Immature natural killer cell (primary cell): ENCODE measurements at places on chromosomes 12 and 14.

DNA sequence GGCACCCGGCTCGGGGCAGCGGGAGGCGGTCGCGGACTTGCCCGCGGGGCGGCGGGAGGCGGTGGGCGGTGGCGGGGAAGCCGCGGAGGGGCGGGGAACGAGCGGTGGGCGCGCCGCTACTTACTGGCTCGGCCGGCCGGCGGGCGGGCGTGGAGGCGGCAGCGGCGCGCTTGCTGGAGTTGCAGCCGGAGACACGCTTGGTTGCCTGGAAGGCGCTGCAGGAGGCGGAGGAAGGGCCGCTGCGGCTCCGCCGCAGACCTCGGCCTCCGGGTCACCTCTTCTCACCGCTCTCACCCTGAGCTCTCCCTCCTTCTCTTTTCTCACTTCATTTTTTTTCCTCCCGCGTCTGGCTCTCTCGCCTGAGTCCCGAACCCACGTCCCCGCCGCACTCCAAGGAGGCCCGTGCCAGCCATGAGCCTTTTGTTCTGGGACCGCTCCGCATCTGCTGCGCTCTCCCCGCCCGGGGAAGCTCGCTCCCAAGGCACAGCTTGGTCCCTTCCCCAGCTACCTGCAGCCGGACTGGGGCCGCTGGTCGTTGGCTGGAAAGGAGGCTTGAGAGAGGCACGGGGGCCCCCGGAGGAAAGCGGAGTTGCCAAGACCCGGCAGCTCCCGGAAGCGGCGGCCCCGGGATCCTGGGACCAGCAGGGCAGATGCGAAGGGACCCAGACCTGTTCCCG lies 592 bp upstream of the KCNK10 start:
- H3K36me3 ChIP-seq, result no peaks in the 10 kb centered on the region
- H3K4me3 ChIP-seq, result no peak overlapping the region
- H3K27ac ChIP-seq, result no peak overlapping the region
- peaks cover 30% of the 10 kb centered on the region for H3K27me3 ChIP-seq

DNA sequence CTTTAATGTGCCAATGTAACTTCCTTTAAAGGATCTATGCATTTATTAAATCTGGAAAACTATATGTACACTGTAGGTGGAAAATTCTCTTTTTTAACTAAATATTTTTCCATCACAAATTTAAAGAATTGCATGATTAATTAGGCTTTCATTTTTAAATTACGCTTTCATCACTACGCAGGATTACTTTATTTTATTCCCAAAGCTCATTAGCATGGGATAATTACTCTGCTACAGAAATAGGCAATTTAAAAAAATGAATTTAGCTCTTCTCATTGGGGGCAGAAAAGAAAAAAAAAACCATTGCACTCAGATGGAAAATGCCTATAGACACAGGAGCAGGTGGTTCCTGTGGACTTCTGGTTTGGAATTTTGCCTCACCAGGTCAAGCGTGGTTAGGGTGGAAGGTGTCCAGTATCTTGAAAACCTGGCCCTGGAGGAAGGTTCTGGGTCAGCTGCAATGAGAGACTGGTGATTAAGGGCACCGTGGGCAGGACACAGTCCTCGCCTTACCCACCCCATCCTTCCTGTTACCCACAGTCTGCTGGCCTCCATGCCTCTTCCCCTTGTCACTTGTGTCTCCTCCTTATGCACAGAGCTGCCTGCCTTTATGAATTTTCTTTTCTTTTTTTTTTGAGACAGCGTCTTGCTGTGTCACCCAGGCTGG lies 17.3 kb upstream of the RIN3 start:
- H3K27ac ChIP-seq, result no peak overlapping the region
- H3K36me3 ChIP-seq, result no peaks in the 10 kb centered on the region
- H3K27me3 ChIP-seq, result peaks cover 2% of the 10 kb centered on the region
- no peak for DNase-seq
- H3K4me3 ChIP-seq, result peak overlapping the region; percentile 38

- no peaks in the 10 kb centered on the region for H3K27me3 ChIP-seq
- DNase-seq, result no peak
- H3K4me1 ChIP-seq, result no peaks in the 10 kb centered on the region
- H3K36me3 ChIP-seq, result no peaks in the 10 kb centered on the region
- H3K27ac ChIP-seq, result no peak overlapping the region
These were observed 11.4 kb downstream of the TMEM253 start for GRCh38 chr14:21112255-21112654.

DNA sequence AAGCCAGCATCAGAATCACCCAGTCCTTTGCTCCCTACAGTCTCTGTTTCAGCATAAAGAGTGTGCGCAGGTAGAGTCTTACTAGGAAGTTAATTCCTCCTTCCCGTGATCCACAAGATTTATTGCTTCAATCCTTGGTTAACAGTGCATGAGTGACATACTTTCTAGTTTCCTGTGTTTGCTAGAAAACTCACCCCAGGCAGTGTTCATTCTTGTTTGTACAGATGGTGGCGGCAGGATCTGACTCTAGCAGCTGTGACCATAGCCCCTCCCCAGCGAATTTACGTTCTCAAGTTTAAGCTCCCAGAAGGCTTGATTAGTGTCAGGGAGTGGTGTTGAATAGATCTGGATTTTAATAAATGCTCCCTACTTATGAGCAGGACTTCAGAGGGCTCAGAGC lies 75.9 kb upstream of the ANO2 start:
- no peaks in the 10 kb centered on the region for H3K4me1 ChIP-seq
- no peak overlapping the region for H3K27ac ChIP-seq
- DNase-seq, result no peak

DNA sequence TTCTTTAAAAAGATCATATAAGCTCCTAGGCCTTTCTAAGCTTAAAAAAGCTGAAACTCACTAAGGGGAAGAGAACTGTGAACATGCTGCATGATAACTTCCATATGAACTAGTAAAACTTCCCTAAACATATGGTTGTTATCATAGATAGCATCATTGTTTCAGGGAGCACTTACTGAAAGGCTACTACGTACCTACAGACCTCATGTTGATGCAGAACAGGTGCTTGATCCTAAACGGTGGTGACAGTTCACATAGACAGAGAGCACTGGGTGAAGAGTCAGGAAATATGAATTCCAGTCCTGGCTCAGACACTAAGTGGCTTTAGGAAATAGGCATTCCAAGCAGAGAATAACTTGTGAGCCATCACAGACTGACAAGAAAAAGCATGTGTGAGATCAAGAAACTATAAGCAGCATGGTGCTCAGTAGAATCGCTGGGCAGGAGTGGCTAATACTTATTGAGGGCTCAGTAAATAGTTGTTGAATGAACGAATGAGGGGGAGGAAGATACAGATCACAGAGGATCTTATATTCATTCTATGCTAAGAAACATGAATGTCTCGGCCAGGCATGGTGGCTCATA lies 78.4 kb upstream of the NUDT4 start:
- no peaks in the 10 kb centered on the region for H3K4me1 ChIP-seq
- no peak overlapping the region for H3K27ac ChIP-seq
- no peaks in the 10 kb centered on the region for H3K36me3 ChIP-seq
- peaks cover 4% of the 10 kb centered on the region for H3K27me3 ChIP-seq

DNA sequence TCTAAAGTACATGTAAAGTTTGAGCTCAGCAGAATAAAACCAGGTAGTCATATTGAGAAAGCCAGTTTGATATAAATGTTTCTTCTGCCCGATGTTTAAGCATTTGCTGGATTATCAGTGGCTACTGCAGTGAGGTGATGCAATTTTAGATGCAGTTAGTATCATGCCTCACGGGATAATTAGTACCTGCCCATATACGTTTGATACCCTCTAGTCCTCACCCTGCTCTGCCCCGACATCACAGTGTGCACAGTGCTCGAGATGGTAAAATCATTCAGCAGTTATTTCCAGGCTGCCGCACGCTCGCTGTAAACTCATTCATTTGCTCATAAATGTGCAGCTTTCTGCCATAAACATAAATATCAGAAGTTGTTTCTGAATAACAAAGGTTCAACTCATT lies 152.7 kb downstream of the PELI2 start:
- no peaks in the 10 kb centered on the region for H3K27me3 ChIP-seq
- no peaks in the 10 kb centered on the region for H3K36me3 ChIP-seq
- no peak overlapping the region for H3K27ac ChIP-seq
- H3K4me1 ChIP-seq, result no peaks in the 10 kb centered on the region
- no peak for DNase-seq
- H3K4me3 ChIP-seq, result no peak overlapping the region

GRCh38 chr14:59069163-59069854 lies 119.2 kb upstream of the DAAM1 start:
- no peaks in the 10 kb centered on the region for H3K36me3 ChIP-seq
- H3K4me1 ChIP-seq, result no peaks in the 10 kb centered on the region

DNA sequence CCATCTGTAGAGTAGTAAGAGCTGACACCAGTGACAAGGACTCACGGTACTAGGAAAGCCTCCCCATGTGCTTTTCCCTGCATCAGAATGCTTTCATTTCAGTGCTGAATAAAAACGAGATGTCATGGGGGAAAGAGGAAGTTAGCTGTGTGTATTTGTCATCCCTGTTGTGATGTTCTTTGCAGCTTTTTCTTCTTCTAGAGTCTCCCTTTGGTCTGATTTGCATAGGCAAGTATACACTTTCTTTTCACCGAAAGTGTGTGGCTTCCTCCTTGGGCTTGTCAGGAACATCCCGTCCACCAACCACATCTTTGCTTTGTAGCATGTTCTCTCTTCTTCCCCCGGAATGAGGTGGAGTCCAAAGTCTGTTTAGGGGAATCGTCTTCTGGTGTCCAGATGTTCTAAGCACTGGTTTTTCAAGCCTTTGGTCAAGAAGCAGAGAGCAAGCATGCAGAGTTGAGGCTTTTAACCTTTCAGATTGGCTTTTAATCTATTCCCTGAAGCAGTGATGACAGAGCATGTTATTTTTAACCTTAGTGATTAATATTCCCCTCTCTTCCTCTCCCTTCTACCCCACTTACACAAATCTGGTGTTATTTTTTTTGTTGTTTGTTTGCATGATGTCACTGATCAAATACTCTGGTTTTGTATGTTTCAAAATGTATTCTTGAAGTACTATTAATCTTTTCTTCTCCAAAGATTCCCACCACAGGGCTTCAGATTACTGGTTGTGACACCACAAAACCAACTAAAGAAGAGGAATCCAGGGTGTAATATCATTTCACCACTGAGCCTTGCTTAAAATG lies 163.4 kb downstream of the SAMD4A start:
- no peaks in the 10 kb centered on the region for H3K36me3 ChIP-seq
- H3K4me1 ChIP-seq, result peaks cover 11% of the 10 kb centered on the region
- no peak overlapping the region for H3K4me3 ChIP-seq
- DNase-seq, result peak; percentile 4
- no peak overlapping the region for H3K27ac ChIP-seq
- H3K27me3 ChIP-seq, result peaks cover 4% of the 10 kb centered on the region

GRCh38 chr12:117571321-117571720 lies 209.9 kb upstream of the NOS1 start:
- H3K4me1 ChIP-seq, result no peaks in the 10 kb centered on the region
- no peaks in the 10 kb centered on the region for H3K36me3 ChIP-seq
- no peaks in the 10 kb centered on the region for H3K27me3 ChIP-seq
- no peak overlapping the region for H3K27ac ChIP-seq
- no peak overlapping the region for H3K4me3 ChIP-seq
- DNase-seq, result no peak

DNA sequence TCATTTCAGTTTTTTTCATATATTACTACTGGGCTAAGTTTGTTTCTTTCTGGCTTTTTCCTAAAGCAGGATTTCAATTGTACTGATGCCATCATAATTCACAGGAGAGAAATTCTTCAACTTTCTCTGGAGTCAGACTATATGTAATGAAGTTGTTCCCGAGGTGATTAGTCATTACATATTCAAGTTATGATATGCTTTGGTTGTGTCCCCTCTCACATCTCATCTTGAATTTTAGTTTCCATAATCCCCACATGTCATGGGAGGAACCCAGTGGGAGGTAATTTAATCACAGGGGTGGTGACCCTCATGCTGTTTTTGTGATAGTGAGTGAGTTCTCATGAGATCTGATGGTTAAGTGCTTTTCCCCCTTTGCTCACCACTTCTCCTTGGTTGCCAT lies 227.5 kb upstream of the LRIG3 start:
- H3K36me3 ChIP-seq, result no peaks in the 10 kb centered on the region
- H3K4me3 ChIP-seq, result no peak overlapping the region
- peaks cover 2% of the 10 kb centered on the region for H3K27me3 ChIP-seq
- H3K27ac ChIP-seq, result no peak overlapping the region

- no peak overlapping the region for H3K27ac ChIP-seq
- no peak overlapping the region for H3K4me3 ChIP-seq
- peaks cover 25% of the 10 kb centered on the region for H3K36me3 ChIP-seq
- H3K27me3 ChIP-seq, result peaks cover 14% of the 10 kb centered on the region
- DNase-seq, result no peak
- no peaks in the 10 kb centered on the region for H3K4me1 ChIP-seq
These were observed 9.3 kb downstream of the PEBP1 start for GRCh38 chr12:118145113-118145797.

GRCh38 chr12:71092290-71092689 lies 65.5 kb downstream of the TSPAN8 start:
- no peak for DNase-seq
- no peaks in the 10 kb centered on the region for H3K36me3 ChIP-seq
- H3K4me3 ChIP-seq, result no peak overlapping the region
- H3K27me3 ChIP-seq, result no peaks in the 10 kb centered on the region
